ENCODE measurements at places on chromosomes 6 and 20.

DNA sequence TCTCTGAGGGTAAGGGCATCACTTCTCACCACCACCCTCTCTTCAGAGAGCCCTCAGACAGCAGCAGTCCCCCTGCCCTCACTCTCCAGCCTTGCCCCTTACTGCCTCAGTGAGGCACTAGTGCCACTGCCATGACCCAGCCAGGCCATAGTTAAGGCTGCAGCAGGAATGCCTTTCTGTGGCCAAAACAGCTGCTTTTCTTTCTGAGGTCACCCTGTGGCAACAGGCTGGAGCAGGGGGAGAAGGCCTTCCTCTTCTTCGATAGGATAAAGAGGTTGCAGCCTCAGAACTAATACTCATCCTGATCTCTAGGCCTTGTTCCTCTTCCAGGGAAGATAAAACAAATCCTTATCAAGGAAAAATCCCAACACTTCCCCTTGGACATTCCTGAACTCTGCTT lies 56.8 kb upstream of the ECI2 start:
- DNase-seq = no peak

- DNase-seq = no peak
These were observed 66.1 kb downstream of the SMLR1 start for GRCh38 chr6:130893277-130893676.

- no peak for DNase-seq
These were observed 57.6 kb downstream of the NRSN1 start for GRCh38 chr6:24183584-24183983.

DNA sequence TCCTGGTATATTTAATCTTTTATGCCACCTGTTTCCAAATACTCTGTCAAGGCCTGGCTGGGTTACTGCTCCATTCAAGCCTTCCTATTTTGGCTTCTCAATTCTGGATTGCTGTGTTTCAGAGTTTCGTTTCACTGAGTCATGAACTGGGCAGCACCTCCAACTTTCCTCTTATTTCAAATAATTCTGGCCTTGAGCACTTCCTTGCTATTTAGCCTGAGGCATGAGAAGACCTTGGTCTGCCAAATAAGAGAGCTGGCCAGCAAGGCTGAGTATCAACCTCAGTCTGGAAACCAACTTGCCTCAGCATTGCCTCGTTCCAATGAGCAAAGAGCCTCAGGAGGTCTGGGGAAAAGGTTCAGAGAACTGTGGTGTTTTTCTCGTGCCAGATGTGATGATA lies 66.6 kb downstream of the TNFAIP3 start:
- DNase-seq = no peak

DNA sequence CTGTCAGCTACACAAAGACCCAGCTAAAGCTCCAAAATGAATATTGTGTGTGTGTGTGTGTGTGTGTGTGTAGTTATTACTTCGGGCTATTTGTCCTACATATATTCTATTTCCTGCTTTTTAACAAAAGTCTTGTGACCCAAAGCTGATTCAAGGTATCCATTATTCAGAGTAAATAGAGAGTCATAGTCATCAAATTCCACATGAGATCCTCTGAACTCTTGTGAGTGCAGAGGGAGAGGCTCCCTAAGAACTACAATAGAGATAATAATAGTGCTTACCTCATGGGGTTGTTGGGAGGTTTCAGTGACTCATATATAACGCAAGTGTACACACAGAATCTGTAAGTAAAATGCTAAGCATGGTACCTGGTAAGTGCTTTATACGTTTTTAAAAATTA lies 95.6 kb upstream of the SHLD1 start:
- no peak for DNase-seq

GRCh38 chr6:89944826-89945407 lies 50.6 kb downstream of the GJA10 start:
- no peak for DNase-seq

GRCh38 chr6:146670161-146670560 lies 71.4 kb downstream of the ADGB start:
- DNase-seq = no peak

DNA sequence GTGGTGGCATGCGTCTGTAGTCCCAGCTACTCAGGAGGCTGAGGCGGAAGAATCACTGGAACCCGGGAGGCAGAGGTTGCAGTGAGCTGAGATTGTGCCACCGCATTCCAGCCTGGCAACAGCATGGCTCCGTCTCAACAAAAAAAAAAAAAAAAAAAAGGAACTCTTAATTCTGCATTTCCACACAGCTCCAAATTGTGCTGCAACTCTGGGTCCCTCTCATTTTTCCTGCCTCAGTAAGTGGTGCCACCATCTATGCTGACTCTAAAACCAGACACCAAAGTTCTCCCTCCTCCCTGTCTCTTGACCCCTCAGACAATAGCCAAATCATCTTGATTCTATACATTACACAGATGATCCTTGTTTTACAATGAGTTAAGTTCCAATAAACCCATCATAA lies 133.9 kb downstream of the BTBD9 start:
- DNase-seq = no peak

- DNase-seq = no peak
These were observed 24.9 kb upstream of the IRF4 start for GRCh38 chr6:366389-367297.

- DNase-seq = no peak
These were observed 94.0 kb upstream of the MPC1 start for GRCh38 chr6:166476634-166477215.

- no peak for DNase-seq
These were observed 422.2 kb upstream of the PLCB4 start for GRCh38 chr20:8646716-8647115.

DNA sequence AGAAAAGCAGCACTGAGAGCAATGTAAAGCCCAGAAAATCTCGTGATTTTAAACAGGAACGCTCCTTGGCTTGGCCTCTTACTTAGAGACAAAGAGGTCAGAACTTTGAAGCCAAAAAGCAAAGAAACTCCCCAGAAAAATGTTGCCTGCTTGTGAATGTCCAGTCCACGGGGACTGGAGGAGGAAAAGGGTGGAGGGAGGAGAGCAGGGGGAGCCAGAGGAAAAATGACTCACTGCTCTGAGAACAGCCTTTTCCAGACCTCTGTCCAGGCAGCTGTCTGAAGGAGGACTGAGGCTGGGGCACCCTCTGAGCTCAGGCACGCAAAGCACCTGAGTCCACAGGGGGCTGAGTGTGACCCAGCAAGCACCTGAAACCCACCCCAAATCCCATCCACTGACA lies 64.7 kb downstream of the TRAM2 start:
- DNase-seq = no peak

DNA sequence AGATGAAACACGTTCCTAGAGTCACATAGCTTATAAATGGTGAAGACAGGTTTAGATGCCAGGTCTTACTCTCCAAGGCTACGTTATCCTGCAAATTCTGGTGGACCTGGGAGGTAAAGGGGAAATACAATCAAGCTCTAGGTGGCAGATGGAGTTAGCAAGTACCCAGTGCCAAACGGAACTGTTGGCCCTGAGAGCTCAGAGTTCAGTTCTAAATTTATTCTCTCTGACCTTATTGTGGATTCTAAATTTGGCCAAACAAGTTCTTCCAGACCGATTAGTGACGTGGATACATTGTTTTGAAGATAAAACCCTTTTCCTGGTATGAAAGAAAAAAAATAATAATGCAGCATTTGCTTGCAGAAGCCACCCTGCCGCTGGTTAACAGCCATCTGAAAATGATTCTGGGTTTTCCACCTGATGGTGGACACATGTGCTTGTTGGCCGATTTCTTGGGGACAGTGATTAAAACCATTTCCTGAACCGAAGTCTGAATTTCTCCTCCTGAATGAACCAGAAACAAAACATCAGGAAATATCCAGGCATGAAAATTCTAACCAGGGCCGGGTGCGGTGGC lies 32.5 kb downstream of the RIPOR3 start:
- no peak for DNase-seq

DNA sequence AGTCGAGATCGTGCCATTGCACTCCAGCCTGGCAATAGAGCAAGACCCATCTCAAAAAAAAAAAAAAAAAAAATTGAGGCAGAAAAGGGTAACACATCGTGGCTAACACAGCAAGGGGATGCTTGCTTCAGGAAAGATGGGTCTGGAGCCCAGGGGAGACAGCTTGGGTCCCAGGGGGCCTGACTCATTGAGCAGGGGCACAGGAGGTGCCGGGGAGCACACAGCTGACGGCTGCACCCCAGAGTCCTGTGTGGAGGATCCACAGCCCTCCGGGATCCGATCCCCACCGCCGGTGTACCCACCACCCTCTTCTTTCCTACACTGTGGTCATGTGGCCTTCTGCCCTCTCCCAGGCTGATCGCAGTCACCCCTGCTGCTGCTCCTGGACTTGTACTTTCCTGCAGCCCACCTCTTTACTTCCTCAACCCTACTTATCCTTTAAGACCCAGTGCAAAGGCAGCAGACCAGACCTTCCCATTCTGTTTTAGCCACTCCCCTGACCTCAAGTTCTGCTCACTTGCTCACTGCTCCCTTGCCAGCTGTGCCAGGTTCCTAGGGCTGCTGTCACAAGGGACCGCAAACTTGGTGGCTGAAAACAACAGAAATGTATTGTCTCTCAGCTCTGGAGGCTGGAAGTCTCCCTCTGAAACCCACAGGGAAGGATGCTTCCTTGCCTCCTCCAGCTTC lies 17.6 kb upstream of the EZR start:
- DNase-seq = no peak

DNA sequence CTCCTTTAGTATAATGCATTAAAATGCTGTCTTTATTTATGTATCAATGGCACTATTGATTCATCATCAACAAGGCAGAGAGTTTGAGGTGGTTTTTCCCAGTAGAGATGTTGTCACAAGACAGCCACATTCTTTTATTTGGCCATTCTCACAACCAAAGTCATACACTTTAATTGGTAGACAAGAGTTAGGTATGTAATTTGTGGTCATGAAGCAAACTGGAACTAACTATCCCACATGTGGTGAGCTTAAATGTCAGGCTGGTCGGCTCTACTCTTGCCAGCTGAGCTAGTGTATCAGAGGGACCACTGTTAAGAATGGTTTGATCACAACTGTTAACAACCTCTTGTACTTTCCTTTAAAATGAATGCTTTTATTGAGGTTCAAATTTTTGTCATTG lies 714.6 kb downstream of the CD109 start:
- no peak for DNase-seq

DNA sequence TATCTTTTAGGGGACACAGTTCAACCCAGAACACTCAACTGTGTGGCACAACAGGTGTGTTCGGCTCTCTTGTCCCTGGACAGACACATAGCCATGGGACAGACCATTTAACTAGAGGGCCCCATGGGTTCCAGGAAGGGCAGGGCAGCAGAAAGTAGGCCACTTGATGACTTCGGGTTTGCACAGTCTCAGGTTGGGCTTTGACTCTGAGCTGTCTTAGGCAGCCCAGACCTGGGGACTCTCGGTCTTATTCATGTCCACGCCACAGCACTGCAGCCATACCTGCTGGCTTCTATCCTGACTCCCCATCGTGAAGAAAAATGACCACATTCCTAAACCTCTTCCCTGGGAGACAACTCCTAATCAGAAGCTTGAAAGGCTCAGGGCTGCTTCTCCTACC lies 146.1 kb upstream of the AKAP12 start:
- no peak for DNase-seq

GRCh38 chr20:50333131-50333670 lies 142.6 kb downstream of the CEBPB start:
- no peak for DNase-seq

GRCh38 chr6:170081556-170081955 lies 209.3 kb downstream of the DLL1 start:
- no peak for DNase-seq

- DNase-seq = no peak
These were observed 536 bp upstream of the RAET1G start for GRCh38 chr6:149923327-149923986.

DNA sequence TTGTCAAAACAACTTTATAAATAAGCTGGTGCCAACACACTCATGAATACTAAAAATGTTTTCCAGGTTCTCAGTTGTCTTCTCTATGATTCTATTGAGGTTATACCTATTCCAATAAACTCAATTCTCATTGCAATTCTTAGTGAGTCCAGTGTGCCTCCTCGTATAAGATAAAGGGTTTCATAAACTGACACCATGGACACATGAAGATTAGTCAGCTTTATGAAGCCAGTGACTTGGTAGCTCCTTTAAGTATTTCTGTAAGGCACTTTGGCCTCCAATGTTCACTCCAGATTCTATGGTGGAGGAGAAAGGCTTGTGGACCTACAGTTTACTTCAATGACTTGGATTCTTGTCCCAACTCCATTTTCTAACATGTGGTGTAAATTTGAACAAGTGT lies 521.3 kb upstream of the JARID2 start:
- DNase-seq = no peak

- no peak for DNase-seq
These were observed 2.1 kb downstream of the GABRR2 start for GRCh38 chr6:89313006-89313405.

GRCh38 chr6:3438190-3439167 lies 18.4 kb downstream of the SLC22A23 start:
- DNase-seq = no peak

DNA sequence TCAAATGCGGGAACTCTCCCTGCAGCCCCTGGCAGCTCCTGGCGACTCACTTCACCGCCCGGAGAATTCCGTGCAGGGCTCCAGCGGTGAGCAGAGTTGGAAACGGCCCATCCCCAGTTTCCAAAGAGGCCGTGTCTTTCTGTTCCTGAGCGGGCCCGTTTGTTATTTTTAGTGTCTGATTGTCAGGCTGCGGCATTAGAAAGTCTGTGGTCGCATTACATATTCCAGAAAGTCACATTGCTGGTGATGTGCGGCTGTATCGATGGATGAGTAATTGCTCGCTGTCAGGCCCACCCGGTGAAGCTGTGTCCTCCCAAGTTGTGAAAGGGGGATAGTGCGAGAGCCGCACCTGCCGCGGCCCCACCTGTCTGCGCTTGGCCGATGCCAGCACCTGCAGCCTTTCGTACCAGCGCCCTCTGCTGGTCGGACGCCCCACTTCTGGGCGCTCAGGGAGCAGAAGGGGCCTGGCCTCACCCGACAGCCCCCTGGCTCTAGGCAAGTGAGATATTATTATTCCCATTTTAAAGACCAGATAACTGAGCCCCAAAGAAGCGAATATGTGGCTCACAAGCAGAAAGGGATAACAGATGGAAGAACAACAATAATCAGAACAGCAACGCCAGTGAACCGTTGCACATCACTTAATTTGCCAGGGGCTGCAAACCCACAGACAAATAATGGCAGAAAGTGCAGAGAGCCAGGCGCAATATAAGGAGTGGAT lies 244.9 kb downstream of the TSHZ2 start:
- DNase-seq = peak; percentile 72

- no peak for DNase-seq
These were observed 5.6 kb upstream of the HLA-DOA start for GRCh38 chr6:33014841-33015634.

All from stimulated activated CD8-positive, alpha-beta memory T cell treated with anti-CD3 and anti-CD28 coated beads, Interleukin-15, amount 100 ng/mL, for 24 hours (primary cell).